Glutamatergic neuron (in vitro differentiated cells): ENCODE measurements at places on chromosomes 4 and X.

GRCh38 chr4:168994958-168995357, 15.1 kb downstream of the CBR4 start:
- no peak for DNase-seq

- DNase-seq, result no peak
Measured at GRCh38 chr4:154314248-154314647, 177.4 kb downstream of the DCHS2 start.

GRCh38 chr4:176837169-176837895, 44.6 kb upstream of the VEGFC start:
- no peak for DNase-seq

DNA sequence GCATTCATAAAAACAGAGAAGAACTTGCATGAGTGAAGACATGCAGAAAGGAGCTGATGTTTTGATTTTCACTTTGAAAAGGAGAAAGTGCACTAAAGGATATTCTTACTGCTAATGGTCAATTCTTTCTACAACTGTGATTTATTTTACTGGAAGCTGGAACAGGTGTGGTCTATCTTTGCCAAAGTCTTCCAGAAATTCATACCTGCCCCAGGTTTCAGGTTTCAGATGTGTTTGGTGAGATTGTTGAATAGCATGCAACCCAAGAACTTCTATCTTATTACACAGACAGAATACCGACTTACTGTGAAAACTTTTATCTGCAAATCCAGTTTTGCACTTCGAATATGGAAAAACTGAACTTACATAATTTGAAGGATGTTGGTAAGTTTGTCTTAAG, 388.3 kb downstream of the PDGFC start:
- DNase-seq, result no peak

DNA sequence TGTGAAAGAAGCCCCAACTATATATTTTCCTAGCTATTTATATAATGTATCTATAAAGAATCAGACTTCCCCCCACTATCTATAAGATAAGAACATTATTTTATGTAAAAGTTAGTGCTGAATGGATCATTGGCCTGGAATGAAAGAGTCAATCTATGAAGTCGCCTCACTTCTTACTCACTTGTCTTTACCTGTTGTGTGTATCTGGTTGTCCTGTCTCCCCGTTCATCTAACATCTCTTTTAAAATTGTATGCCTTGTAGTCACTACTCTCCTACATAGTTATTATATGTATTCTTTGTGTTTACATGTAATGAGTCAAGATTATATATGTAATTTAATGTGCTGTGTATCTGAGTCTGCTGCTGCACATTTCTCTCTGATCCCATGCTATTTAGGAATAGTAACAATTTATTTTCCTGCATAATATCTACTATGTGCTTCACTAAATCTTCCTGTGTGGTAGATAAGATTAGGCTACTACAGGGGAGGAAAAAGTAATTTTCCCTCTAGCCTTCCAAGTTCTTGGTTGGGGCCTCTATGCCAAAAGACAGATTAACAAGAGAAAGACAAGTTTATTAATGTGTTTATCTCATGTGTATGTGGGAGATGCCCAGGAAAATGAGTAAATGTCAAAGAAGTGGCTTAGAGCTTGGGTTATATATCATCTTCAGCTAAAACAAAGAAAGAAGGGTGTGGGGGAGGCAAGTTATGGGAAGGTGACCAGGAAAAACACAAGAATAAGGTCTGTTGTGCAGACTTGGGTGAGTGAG, 77.6 kb upstream of the FRMPD4 start:
- no peak for DNase-seq

DNA sequence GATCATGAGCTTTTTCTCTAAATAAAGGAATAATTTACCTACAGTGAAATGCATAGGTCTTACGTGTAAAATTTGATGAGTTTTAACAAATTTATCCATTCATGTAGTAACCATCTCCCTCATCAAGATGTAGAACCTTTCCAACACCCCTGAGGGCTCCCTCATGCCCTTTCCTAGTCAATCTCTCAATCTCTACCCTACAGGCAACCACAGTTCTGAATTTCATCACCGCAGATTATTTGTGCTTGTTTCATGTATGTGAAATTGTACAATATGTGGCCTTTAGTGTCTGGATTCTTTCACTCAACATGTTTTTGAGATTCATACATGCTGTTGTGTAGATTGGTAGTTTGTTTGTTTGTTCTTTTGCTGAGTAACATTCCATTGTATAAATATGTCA, 2.1 kb downstream of the VGLL1 start:
- DNase-seq, result no peak

DNA sequence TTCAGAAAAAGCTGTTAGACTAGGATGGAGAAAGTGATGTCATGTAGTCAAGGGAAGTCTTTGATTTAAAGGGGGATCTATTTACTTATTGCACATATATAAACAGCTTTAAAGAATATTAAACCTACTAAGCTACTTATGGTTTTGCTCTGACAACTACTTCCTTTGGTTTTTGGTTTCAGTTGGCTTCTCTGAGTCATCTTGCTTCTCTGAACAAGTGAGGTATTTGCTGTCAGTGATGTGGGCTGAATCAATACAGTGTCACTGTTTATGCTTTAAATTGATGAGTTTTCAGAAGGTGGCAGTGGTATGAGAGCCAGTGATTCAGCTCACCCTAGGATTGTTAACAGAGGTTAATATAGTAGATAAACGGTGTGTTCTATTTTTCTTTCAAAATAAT, 75.1 kb downstream of the CEP44 start:
- no peak for DNase-seq
